Activated T-helper 1 cell treated with anti-CD3 and anti-CD28 coated beads, Interleukin-2, amount 50 U/mL, for 16 hours (primary cell): ENCODE measurements at places on chromosomes 2 and 18.

DNA sequence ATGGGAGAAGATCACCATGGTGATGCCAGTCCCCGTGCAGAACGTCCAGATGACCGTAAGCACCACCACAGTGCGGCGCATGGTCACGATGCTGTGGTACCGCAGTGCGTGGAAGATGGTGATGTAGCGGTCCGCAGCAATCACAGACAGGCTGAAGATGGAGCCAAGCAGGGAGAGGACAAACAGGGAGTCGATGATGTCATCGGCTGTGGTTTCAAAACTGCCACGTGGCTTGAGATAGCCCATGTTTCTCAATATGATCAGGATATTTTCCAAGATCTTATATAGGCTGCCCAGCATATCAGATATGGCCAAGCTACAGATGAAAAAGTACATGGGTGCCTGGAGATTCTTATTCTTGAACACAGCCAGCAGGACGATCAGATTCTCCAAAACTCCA lies 30.3 kb downstream of the MC2R start:
- DNase-seq = no peak

- DNase-seq = no peak
Observed at GRCh38 chr2:8679827-8680731, 1.8 kb upstream of the ID2 start.

GRCh38 chr2:199201539-199201938 lies 256.2 kb downstream of the SATB2 start:
- DNase-seq = no peak

DNA sequence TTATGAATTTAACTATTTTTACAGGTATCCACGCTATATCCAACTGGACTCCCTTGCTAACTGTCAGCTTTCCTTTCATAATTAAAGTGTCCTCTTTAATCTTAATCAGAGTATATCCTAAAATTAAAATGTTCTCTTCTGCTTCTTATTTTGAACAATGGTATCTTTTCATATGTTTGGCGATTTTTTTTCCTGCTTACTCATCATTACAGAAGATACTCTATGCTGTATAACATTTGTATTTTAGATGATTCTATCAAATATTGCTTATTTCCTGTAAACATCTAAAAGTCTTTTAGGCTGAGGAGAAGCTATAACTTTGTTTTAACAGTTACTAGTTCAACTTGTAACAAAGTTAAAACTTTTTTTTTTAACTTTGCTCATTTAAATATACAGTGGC lies 17.4 kb downstream of the SCN2A start:
- DNase-seq = no peak

DNA sequence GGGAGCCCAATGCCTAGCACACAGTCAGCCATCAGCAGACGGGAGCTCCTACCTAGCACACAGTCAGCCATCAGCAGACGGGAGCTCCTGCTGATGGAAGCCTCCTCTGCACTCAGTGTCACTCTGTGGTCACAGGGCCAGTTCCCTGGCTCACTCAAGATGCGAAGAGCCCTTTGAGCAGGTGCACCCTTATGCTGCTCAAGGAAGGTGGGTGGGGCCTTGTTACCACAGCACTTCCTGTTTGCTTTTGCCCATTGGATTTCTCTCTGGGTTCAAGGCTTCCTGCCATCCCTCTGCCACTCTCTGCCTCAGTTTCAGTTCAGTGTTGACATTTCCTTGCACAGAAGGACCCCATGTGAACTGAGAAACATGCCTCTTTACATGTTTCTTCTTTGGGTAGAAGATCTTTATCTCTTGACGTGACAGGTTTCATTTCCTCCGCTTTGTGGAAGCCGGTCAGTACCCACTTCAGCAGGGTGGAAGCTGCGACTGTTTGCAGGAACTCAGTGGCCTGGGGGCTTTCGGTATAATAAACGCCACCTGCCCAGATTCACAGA lies 11.6 kb downstream of the TRIB2 start:
- no peak for DNase-seq

GRCh38 chr18:74518456-74519295 lies 15.6 kb upstream of the CNDP1 start:
- no peak for DNase-seq

GRCh38 chr2:145302886-145303285 lies 783.0 kb upstream of the ZEB2 start:
- DNase-seq = no peak

GRCh38 chr2:214104219-214104618 lies 306.6 kb upstream of the VWC2L start:
- DNase-seq = no peak

DNA sequence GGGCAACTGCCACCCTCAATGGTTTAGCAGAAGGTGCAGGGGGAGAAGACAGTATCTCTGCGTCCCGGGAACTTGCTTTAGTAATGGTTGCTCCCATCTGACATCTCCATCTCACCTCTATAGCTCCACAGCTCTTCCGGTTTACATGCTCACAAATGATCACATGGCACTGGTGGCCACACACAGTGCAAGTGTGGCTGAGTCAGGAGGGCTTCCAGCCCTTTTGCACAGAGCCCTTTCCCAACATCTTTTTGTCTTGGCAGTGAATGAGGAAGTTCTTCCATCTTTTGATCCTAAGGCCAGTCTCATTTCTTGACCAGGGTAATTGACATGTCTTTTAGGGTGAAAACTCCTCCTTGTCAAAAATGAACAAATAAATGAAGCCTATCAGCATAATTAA lies 347.7 kb downstream of the LPIN1 start:
- no peak for DNase-seq

DNA sequence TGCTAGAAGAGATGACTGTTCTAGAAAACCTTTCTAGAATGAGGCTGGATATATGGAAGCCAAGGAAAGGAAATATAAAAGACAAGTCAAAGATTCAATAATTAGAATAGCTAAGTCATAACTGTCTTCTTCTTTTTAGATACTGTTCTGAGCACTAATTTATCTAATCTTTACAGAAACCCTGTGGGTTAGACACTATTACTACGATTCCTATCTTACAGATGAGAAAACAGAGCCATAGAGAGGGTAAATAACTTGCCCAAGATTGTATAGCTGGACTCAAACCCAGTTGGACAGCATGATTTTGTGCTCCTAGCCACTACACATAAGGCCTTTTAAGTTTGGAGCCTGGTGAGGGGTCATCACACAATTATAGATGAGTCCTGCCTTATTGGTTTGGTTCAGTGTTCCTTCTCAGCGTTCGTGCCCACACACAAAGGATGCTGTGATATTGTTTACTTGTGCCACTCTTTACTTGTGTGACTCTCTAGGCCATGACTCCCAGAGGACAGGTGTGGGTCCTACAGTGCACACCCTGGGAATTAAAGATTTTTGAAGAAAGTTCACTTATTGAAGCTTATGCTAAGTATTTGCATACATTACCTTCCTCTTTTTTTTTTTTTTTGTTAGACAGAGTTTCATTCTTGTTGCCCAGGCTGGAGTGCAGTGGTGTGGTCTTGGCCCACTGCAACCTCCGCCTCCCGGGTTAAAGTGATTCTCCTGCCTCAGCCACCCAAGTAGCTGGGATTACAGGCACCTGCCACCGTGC lies 153.7 kb downstream of the PRKCE start:
- no peak for DNase-seq

- peak; percentile 69 for DNase-seq
Observed at GRCh38 chr2:127415593-127416505, 2.4 kb upstream of the PROC start.

GRCh38 chr2:42102591-42103450 lies 55.0 kb downstream of the PKDCC start:
- no peak for DNase-seq

- no peak for DNase-seq
Observed at GRCh38 chr18:28767201-28767600, 590.3 kb upstream of the CDH2 start.

- DNase-seq = no peak
Observed at GRCh38 chr2:107801498-107801897, 25.2 kb upstream of the RGPD4 start.

DNA sequence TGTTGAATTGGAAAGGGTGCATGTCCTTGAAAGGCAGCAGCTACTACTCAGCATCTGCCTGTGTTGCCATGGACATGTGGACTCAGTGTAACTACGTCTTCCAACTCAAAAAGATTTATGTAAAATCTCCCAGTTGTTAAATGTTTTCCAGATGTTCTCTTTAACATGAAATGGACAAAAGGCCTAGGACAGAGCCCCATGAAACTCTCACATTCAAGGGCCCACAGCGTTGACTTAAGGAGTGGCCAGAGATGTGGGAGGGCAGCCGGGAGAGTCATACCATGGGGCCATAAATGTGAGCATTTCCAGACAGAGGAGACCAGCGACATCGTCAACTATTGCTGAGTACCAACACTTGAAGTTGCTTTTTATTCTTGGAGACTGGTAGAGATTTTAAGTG lies 9.9 kb downstream of the SLC3A1 start:
- no peak for DNase-seq

- DNase-seq = no peak
Observed at GRCh38 chr2:46045888-46046287, 251.3 kb upstream of the EPAS1 start.

DNA sequence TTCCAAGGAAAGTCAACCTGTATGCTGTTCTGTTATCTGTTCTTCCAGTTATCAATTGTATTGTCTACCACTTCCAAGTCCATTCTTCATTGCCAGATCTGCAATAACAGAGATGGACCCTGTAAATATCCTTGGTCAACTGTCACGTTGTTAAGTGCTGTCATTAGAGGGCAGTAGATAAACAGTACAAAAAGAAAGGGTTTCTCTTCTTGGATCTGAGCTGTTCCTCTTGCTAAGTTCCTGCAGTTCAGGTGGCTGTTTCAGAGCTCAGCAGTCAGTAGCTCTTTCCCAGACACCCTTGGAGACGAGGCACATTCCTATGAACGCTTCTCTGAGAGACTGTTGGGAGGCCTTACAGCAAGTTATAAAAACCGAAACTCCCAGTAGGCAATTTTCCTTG lies 957.1 kb upstream of the CHAC2 start:
- no peak for DNase-seq

- no peak for DNase-seq
Observed at GRCh38 chr2:159637240-159637639, 20.9 kb upstream of the BAZ2B start.

GRCh38 chr18:58624011-58624410 lies 4.9 kb downstream of the ALPK2 start:
- DNase-seq = no peak

- DNase-seq = no peak
Observed at GRCh38 chr2:109630441-109631430, 16.6 kb downstream of the SOWAHC start.

DNA sequence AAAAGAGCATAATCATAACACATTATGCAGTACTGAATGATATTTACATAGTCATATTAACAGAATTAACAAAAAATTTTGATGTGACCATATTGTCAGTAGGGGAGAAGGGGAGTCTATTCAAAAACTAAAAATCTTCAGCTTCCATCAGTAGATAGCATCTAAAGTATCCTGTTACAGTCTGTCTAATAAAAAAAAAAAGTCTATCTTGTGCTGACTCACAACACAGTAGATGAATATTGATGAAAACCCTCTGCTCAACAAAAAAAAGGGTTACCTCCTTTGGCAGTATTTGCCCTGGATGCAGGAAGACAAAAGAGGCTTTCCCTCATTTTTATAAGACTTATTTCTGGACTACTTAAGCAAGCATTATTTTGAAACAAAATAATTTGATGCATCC lies 27.3 kb downstream of the GRB14 start:
- no peak for DNase-seq

- no peak for DNase-seq
Observed at GRCh38 chr2:26890341-26891000, 42.5 kb downstream of the DPYSL5 start.

DNA sequence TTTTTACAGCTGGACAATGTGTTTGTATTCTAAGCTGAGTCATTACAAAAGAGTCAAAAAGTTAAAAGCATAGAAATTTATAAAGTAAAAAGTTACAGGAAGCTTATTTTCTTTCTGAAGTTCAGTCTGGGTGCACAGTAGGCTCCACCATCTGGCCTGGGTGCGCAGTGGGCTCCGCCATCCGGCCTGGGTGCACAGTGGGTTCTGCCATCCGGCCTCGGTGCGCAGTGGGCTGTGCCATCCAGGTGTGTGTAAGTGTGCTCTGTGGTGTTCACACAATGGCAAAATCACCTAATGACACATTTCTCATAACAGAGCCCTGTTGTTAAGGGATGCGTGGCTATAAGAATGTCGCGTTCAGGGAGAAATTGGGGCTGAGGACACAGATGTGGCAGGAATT lies 195.5 kb downstream of the ANKRD30B start:
- no peak for DNase-seq

GRCh38 chr2:241798631-241799521 lies 10.1 kb upstream of the NEU4 start:
- no peak for DNase-seq

- DNase-seq = no peak
Observed at GRCh38 chr2:147909178-147909577, 64.3 kb downstream of the ACVR2A start.

DNA sequence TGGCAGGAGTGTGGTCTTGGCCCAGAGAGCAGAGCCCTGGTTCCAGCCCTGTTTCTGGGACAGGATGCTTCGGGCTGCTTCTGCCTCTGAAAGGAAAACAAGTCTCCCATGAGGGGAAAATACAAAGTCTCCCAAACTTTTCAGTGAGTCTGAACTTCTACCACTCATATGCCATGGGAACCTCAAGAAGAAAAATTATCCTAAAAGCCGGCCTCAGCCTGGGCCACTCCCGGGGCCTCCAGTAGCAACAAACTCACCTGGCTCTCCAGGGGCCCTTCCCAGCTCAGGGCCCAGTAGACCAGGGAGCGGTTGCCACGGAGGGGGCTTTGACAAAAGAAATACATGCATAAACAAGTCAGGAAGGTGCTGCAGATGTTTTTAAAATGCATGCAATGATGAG lies 289.2 kb upstream of the HDAC4 start:
- no peak for DNase-seq

- no peak for DNase-seq
Observed at GRCh38 chr2:160257041-160257742, 57.1 kb upstream of the ITGB6 start.

GRCh38 chr2:185780890-185781289 lies 42.3 kb downstream of the FSIP2 start:
- no peak for DNase-seq

- no peak for DNase-seq
Observed at GRCh38 chr2:221629468-221629867, 57.4 kb upstream of the EPHA4 start.

- DNase-seq = no peak
Observed at GRCh38 chr2:27723372-27724144, 48.0 kb upstream of the MRPL33 start.

DNA sequence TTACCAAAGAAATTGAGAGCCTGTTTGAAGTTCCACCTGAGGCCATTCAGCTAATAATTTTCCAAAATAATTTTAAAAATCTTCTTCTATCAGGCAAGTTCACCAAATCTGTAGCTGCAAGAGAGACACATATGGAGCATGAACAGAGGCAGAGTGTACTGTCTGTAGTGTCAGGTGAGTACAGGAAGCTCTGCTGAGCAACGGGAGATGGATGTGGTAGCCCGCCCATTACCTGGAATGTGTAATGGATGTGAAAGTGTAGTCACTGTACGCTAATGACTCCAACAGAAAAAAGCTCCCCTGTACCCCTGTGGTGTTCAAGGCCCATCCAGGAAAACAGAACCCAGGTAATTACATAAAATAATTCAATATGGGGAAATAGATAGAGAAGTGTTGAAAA lies 311.5 kb downstream of the LRRTM4 start:
- DNase-seq = no peak
